GM12865 (cell line): ENCODE measurements at places on chromosomes 4 and X.

DNA sequence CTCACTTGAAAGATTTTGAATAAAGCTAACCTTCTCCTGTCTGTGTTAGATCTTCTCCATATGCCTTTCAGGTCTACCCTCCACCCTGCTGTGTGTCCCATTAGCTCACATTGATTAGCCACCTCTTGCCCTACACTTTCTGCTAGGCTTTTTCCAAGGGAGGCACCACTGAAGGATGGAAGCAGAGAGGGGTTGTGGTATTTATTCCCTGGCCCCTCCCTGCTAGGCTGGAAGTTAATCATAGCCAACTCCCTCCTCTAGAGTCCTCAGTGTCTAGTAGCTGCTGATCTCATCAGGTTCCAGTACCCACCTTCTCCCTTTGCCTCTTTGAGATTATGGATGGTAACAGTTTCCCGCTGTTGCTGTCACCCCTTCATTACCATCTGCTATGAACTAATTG, 8.9 kb upstream of the SMIM43 start:
- DNase-seq, result no peak

- no peak for DNase-seq
These were observed 80.6 kb downstream of the MFAP3L start for GRCh38 chr4:169945636-169946035.

DNA sequence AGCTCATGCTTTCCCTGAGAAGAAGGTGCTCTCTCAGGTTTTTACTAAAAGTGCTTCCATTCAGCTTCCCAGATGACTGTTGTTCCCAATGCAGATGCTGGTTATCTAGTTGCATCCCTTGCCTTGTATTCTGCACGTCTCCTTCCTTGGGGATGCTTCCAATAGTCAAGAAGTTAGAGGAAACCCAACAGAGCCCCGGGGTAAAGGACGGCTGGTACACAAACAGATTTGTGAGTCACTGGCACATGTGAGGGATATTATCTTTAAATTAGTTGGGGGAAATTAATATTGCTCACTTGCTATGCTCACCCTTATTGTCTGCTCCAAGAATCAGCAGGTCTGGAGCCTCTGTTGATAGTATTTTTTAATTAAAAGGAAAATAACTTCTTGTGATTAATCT, 465.2 kb upstream of the BOD1L1 start:
- no peak for DNase-seq

DNA sequence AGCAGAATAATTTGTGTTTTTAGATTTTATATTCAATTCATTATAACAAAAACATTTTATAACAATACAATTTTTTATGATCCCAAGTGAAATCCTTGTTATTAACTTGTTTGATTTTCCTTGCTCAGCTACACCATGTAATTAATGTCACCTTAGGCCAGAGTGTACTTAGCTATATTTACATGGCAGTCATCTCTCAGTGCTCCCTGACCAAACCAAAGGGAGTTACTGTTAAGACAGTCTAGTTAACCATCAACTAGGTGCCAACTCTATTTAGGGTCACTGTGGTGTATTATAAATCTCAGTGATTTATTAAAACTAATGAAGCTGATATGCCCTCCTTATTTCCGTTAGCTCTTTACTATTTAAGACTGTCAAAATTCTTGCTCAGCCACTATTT, 44.4 kb downstream of the CCDC158 start:
- DNase-seq, result no peak

- DNase-seq, result peak; percentile 89
These were observed 222.4 kb downstream of the APBB2 start for GRCh38 chr4:40991908-40992307.

- DNase-seq, result no peak
These were observed 102.6 kb downstream of the SATL1 start for GRCh38 chrX:85140964-85141363.

- no peak for DNase-seq
These were observed 190.7 kb upstream of the FAM241A start for GRCh38 chr4:111954550-111954949.

GRCh38 chr4:32135642-32136041, 1415.5 kb downstream of the PCDH7 start:
- DNase-seq, result no peak

DNA sequence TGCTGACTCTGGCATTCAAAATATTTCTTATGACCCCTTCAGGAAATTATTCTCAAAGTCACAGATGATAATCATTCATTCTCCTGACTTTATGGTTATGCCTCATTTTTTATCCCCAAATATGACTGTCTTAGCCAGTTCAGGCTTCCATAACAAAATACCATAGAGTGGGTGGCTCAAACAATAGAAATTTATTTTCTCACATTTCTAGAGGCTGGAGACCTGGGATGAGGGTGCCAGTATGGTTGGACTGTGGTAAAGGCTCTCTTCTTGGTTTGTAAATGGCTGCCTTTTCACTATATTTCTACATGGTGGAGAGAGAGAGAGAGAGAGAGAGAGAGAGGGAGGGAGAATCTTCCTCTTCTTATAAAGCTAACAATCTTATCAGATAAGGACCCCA, 20.5 kb downstream of the FRMD7 start:
- no peak for DNase-seq

DNA sequence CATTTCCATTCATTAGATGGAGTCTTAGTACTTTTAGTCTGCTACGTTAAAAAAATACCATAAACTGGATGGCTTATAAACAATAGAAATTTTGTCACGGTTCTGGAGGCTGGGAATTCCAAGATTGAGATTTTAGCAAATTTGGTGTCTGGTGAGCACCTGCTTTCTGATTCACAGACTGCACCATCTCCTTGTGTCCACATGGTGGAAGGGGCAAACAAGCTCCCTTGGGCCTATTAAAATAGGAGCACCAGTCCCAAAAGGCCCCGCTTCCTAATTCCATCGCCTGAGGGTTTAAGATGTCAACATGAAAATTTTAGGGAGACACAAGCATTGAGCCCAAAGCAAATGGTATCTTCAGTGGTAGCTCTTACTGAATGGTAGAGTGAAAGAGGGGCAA, 120.5 kb upstream of the MAP9 start:
- DNase-seq, result no peak

- DNase-seq, result no peak
These were observed 78.8 kb upstream of the PLAC1 start for GRCh38 chrX:134737061-134737460.

DNA sequence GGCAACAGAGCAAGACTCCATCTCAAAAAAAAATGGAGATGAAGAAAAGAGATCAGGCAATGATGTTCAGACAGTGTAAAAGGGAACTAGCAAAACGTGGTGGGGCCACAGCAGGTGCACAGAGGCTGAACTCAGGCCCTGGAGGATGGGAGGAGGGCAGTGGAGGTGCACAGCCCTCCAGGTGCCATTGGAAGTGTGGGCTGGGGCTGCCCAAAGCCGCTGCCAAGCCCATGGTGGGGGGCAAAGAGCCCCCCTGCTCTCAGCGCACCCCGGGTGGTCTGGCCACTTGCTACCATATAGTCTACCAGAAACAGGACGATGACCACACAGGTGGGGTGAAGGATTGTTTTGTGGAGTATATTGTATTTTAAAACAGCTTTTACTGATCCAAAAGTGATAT, 7.1 kb downstream of the TMEM271 start:
- no peak for DNase-seq

DNA sequence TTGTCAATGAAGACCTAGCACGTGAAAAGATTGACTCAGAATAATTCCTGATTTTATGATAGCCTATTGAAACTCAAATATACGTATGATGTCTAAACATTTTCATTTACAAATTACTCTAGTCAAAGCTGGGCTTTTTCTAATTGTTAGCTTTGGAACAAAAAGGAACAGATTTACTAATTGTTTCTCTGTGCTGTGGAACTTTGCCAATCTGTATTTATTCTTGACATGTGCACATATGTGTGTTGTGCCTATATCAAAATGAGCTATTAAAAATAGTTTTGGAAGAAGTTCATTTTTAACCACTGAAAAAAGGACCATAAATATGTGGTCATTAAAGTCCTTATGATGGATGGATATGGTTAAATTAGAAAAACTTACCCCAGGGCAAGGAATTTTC, 85.4 kb upstream of the PACRGL start:
- no peak for DNase-seq

- DNase-seq, result no peak
These were observed 10.5 kb downstream of the ANTXR2 start for GRCh38 chr4:80062527-80062926.

DNA sequence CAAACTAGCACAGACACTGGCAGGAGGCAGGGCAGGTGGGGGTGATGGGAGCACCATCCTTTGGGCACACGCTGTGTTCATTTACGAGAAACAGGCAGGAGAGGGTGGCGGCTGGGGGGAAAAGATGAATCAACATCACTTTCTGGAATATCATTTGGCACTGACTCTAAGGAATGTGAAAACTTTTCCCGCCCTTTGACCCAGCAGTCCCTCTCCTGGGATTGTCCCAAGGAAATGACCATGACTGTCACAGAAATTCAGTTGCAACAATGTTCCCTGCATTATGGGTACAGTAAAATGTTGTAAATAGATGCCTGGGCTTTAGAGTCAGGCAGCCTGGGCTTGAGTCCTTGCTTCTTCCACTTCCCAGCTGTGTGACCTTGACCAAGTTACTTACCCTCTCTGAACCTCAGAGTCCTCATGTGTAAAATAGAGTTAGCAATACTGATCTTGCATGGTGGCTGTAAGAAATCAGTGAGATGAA, 58.6 kb downstream of the ABLIM2 start:
- no peak for DNase-seq

DNA sequence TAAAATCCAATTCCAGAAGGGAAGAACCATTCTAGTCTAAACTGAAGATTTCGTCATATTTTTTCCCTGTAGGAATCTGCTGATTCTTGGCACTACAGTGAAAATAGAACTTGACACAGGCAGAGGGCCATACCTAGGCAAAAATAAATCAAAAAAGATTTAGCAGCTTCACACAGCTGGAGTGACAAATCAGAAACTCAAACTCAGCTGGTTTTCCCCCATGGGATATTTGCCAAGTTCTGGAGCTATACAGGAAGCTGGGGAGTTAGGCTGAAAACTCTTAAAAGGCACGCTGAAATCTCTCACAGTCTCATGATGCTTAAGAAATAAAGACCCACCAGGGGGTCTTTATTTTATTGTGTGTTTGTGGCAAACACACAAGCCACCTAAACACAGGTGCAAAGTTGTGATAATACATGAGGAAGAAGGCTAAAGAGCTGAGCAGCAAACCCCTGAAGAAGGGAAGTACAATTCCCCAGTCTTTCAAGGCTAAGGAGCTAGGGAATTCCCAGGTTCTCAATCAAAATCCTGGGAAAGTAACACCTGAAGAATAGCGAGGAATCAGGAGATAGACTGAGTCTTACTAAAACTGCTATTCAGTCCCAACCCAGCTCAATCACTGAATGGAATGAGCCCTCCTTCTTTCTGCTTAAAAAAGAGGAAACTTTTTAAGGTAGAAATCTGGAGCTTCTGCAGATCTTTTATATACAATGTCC, 32.1 kb upstream of the BEND2 start:
- no peak for DNase-seq

GRCh38 chrX:25005382-25006185, 10.2 kb downstream of the ARX start:
- no peak for DNase-seq

DNA sequence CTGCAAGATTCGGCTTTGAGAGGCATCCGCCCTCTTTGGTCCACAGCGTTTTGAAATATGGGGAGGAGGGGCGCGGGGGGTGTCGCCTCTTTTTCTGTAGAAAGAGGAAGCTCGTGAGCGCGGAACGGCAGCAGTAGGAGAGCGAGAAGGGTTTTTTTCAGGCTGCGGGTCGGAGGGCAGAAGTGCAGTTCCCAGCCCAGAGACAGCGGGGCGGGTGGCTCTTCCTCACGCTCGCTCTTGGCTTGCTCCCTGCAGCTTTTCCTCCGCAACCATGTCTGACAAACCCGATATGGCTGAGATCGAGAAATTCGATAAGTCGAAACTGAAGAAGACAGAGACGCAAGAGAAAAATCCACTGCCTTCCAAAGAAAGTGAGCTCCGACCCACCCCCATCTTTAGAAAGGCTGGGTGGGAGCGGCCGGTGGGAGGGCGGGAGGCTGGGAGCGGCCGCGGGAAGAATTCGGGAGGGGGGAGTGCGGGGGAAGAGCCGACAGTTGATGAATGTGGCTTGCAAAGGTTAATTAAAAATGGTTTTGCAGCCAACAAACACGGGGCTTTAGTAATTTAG, 1.2 kb downstream of the TMSB4X start:
- DNase-seq, result peak; percentile 65

- no peak for DNase-seq
These were observed 14.0 kb downstream of the CFAP97 start for GRCh38 chr4:185189606-185190305.

DNA sequence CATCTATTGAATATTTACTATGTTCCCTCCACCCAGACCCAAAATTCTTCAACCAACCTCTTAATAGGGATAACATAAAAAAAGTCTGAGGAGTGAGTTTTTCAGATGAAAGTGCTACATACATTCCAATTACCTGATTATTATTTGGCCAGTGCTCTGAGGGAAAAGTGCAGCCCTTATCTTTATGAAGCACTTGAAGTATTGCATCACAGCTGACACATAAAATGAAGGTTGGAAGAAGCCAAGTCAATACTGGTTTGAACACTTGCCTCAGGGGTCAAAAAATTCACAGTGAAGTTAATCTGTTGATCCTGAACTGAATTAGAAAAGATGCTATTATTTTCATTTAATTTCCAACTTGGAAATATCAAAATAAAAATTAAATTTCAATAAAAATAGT, 498.9 kb downstream of the INPP4B start:
- DNase-seq, result no peak

- no peak for DNase-seq
These were observed 33.9 kb downstream of the PCDH7 start for GRCh38 chr4:30754021-30754420.

- DNase-seq, result no peak
These were observed 52.3 kb downstream of the KLF3 start for GRCh38 chr4:38716256-38716655.

GRCh38 chr4:75248770-75249407, 265.3 kb downstream of the RCHY1 start:
- DNase-seq, result no peak

GRCh38 chr4:185821029-185821419, 9.0 kb upstream of the SORBS2 start:
- no peak for DNase-seq

DNA sequence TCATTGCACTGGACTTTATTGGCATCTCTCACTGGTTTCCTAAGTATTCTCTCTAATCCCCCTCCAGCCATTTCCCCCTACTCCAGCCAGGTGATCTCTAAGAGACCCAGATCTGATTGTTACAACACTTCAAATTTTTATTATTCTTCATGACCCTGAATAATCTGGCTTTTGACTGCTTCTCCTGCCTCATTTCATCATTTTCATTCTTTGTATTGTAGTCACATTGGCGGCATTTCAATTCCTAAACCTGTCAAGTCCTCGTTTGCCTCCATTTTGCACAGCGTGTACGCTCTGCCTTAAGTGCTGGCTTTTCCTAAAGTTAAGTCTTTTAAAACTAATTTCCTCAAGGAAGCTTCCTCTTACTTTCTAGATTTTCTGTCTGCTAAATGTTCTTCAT, 31.6 kb downstream of the UBE2K start:
- DNase-seq, result no peak

GRCh38 chrX:100299559-100299958, 110.5 kb downstream of the PCDH19 start:
- no peak for DNase-seq

GRCh38 chrX:129945131-129945530, 37.3 kb upstream of the BCORL1 start:
- no peak for DNase-seq
